LHCN-M2 (cell line): ENCODE measurements at places on chromosomes 12 and 14. TPM values are rescaled to one million over a fixed set of nuclear protein-coding genes. Genes with fewer than 3 reads are reported as not detected.

- DNase-seq, result peak; percentile 71
Observed at GRCh38 chr14:78959674-78960264, 789.6 kb downstream of the NRXN3 start.

DNA sequence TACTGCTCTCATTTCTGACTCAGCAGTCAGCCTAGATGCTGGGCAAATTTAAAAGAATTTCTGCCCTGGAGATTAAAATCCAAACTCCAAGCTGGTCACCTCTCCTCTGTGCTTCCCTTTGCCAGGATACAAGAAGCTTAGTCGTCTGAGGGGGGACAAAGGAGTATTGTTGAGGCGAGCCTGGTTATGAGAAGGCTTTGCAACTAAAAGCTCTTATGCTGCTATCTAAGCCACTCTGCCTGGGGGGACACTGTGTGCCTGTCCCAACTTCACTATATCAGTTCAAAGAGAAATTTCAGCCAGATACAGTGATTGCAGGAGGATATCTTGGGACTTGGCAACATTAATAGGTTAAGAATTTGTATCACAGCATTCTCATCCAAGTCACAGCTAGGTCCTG lies 10.8 kb upstream of the PLEKHH1 start:
- no peak for DNase-seq

- DNase-seq, result no peak
Observed at GRCh38 chr12:125069616-125070015, 4.4 kb downstream of the AACS start.

GRCh38 chr12:97572220-97572619 lies 109.6 kb downstream of the RMST start:
- DNase-seq, result no peak

GRCh38 chr12:101592448-101592847 lies 2.3 kb upstream of the MYBPC1 start:
- no peak for DNase-seq

- no peak for DNase-seq
Observed at GRCh38 chr14:55241673-55242072, 29.5 kb upstream of the FBXO34 start.

- no peak for DNase-seq
Observed at GRCh38 chr12:92945659-92946220, 16.6 kb upstream of the EEA1 start.

DNA sequence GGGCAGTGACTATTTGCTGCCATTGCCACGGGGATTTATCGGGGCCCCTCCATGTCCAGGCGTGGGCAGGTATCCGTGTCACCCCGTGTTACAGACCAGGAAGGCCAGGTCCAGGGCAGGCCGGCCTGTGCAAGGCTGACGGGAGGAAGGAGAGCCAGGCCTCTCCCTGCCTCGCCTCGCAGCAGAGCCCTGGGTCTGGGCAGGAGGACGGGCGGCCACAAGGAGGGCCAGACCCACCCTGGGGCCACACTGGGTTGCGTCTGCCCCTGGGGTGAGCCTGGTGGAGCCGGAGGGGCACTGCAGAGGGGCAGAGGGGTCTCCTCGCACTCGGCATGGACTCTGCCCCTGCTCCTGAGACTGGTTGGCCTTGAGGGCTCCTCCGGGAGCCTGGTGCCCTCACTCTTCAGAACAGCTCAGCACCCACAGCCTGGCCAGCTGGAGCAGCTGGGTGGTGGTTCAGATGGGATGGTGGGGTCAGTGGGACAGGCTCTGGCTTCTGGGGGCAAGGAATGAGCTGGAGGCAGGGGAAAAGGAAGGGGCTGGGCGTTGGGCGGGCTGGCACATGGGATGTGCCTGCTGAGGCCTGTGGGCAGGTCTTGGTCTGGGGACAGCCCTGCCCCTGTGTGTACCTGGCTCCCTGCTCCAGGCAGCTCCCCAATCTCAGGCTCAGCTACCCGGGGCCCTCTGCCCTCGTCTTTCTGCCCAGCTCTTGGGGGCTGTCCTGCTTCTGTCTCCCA lies 53.9 kb downstream of the KIF26A start:
- DNase-seq, result no peak

GRCh38 chr12:110619534-110619953 lies 5.6 kb downstream of the TCTN1 start:
- DNase-seq, result peak; percentile 37

DNA sequence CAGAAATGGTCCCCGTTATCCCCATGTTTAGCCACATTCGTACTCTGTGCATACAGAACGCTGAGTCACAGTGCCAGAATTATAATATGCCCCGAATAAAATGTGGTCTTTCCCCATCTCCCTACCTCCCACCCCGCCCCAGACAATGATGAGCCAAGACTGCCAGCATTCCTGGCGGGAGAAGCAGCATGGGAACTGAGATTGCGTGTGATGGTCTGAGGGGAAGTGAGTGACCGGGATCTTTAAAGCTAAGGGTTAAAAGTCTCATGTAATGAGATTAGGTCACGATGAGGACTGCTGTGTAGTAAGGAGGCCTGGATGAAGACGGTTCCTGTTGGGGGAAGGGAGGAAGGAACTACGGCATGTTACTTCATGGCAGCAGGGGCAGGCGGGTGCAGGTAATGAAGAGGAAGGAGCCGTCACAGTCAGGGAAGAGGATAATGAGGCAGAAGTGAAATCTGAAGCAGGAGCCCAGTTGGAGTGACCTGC lies 243.3 kb upstream of the FKBP4 start:
- no peak for DNase-seq

- no peak for DNase-seq
Observed at GRCh38 chr14:92259613-92260357, 63.2 kb upstream of the SLC24A4 start.

Gene OR6S1
- total RNA-seq, result not detected in 2 replicates

Gene ORAI1
- total RNA-seq, result 11.4 and 15.5 TPM in 2 replicates

Gene FSCB
- not detected in 2 replicates for total RNA-seq
